Right cardiac atrium (tissue), 5 donors: ENCODE measurements at places on chromosomes 6 and 20. TPM values are rescaled to one million over a fixed set of nuclear protein-coding genes. Genes with fewer than 3 reads are reported as not detected.

GRCh38 chr6:122180132-122180531 is 219.3 kb upstream of the HSF2 start:
- no peak for DNase-seq

DNA sequence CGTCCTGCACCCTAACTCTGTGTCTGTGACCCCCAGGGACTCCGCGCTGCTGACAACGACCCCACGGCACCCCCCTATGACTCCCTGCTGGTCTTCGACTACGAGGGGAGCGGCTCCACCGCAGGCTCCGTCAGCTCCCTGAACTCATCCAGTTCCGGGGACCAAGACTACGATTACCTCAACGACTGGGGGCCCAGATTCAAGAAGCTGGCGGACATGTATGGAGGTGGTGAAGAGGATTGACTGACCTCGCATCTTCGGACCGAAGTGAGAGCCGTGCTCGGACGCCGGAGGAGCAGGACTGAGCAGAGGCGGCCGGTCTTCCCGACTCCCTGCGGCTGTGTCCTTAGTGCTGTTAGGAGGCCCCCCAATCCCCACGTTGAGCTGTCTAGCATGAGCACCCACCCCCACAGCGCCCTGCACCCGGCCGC is 129.0 kb downstream of the TAF4 start:
- DNase-seq, result no peak

DNA sequence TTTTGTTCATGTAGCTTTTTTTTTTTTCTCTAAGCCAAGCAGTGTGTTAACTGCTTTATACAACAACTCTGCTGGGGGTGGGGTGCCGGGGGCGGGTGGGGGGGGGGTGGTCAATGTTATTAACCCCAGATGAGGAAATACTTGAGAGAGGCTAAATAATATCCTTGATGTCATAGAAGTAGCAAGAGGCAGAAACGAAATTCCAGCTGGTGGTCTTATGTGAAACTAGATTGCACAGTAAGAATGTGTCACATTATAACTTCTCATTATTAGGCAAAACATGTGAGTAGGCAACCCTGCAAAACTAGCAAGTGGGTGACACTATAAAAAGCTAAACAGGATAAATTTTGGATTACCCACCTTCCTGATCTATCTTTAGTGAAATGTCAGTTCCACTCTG is 12.8 kb downstream of the MYLK4 start:
- DNase-seq, result no peak

GRCh38 chr20:19205981-19206396 is 6.5 kb upstream of the SLC24A3 start:
- DNase-seq, result peak; percentile 90

DNA sequence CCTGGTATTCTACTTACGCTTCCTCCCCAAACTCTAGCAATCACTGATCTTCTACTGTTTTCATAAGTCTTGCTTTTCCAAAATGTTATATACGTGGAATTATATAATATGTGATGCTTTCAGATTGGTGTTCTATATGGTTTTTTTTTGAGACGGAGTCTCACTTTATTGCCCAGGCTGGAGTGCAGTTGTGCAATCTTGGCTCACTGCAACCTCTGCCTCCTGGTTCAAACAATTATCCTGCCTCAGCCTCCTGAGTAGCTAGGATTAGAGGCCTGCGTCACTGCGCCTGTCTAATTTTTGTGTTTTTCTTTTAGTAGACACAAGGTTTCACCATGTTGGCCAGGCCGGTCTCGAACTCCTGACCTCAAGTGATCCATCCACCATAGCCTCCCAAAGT is 10.9 kb upstream of the FAM83D start:
- no peak for DNase-seq

DNA sequence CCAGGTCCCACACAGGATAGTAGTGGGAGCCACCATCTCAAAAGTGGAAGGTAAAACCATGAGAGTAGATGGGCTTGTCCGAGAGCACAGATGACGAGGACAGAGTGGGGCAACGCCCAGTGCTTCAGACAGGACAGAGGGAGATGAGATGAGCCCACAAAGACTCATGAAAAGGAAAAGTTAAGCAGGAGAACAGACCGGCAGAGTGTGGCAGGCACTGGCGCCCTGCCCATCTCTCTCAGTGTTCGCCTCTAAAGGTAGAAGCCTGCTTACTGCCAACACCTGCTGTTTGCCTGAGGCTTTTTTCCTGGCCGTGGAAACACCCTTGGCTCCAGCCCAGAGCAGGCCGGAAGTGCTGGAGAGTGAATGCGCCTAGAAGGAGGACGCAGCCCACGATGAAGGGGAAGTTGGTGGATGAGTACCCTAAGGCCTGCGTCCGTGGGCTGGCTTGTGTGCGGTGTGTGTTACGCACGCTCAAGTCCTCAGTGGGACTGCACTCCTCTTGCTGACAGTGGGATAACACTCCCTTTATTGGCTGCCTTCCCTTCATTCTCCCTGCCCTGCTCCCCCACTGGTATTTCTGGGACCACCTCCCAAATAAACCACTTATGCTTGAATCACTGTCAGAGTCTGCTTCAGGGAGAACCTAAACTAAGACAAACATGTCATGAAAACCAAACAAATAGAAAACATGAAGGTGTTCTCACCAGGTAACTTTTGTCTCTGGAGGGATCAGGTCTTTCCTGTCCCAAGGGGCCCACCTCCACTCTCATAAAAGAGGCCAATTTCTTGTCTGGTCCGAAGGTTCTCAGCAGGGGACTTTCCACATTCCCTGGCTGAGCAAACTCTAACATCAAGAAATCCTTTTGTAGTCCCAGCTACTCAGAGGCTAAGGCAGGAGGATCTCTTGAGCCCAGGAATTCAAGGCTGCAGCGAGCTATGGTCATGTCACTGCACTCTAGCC is 9.1 kb upstream of the FOXP4 start:
- peak; percentile 35 for DNase-seq

The COX4I2 gene
- total RNA-seq, result 13.2 TPM

The OOEP gene
- total RNA-seq, result 0.36 TPM

The NELFCD gene
- 26.4 TPM for total RNA-seq

The UST gene
- 4.6 TPM for total RNA-seq

The GNMT gene
- total RNA-seq, result 5.8 TPM
